ENCODE measurements at places on chromosomes 7 and 10.

DNA sequence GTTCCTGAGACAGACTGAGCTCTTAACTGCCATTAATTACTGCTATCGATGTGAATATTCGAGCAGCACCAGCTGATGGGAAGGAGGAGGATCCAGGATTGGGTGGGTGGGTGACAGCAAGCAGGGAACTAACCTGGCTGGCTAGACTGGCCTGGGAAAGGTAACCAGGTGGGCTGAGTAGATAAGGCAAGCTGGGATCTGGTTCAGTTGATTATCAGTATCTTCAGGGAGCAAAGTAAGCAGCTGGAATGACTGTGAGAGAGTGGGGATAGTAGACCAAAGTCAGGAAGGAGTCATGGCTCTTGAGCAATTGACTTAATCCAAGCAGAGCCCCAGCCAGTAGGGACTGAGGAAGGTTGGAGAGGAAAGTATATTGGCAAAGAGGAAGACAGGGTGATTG lies 46.9 kb upstream of the KMT2E start:
- DNase-seq = no peak

- DNase-seq = no peak
Observed at GRCh38 chr10:8229153-8229552, 174.7 kb downstream of the GATA3 start.

DNA sequence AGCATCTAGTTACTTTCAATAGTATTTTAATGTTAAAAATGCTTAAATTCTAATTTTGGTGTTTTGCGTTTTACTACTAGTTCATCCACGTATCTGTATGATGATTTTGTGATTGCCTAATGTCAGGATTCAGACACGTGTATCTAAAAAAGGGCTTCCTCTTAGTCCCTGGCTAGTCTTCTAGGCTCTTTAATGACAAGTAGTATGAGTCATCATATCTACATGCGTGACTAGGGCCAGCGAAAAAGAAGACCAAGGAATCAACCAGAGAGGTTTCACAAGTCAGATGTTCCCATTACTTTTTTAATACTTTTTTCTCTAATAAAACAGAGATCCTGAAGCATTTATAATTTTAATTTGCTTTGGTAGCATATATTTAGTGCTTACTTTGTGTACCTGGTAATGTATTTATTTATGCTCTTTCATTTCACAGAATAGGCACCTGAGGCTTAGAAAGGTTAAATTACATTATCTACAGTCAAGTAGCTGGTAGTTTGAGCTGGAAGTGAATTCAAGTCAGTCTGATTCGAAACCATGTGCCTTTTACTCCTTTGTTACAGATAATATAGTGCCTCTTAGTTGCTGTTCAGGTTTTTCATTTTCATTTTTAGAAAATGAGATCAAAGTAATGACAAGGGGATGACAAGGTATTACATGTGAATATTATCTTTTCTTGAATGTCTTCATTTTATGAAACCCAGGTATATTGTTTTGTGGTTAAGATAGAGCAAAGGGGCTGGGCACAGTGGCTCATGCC lies 140.3 kb downstream of the FOXP2 start:
- DNase-seq = no peak

- no peak for DNase-seq
Observed at GRCh38 chr10:117458571-117458970, 83.3 kb upstream of the PDZD8 start.

- no peak for DNase-seq
Observed at GRCh38 chr7:44244282-44244681, 43.5 kb downstream of the YKT6 start.

DNA sequence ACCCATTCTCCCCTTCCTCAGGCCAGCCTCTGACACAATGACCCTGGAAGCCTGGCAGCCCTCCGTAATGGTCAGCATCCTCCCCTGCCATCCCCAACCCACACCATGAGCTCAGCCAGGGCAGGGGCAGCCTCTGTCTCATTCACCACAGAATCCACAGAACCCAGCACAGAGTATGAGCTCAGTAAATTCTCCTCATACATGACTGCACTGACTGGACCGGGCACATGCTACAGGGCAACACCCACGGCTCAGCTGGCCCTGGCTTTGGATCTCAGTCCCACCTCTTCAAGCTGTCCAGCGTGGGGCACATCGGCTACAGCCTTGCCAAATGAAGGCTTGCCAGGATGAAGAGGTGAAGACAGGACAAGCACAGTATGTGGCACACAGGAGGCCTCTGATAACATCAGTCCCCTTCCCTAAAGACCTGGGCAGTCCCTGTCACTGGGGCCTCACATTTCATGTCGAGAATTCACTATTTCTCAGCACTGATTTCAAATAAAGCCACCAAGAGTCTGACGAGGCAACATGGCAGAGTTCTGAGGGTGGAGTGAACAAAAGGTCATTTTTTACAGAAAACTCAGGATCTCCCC lies 7.9 kb downstream of the GPRIN2 start:
- no peak for DNase-seq

DNA sequence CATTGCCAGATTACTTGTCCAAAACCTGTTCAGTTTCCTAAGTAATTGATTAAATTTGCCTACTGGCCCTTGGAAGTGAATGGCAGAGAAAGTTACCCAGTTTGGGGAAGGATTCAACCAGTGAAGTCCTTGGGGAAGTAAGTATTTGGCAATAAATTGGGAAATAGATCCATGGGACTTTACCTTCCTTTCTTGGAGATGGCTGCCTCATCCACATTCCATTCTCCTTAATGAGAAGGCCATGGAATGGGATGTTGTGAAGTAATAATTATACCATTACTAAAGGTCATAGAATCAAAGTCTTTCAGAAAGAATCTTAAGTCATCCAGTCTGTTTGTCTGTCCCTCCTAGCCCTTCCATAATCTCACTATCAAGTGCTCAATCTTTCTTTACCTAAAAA lies 4.5 kb upstream of the COPG2 start:
- no peak for DNase-seq

GRCh38 chr10:36681751-36682632 lies 443.4 kb upstream of the ANKRD30A start:
- no peak for DNase-seq

- no peak for DNase-seq
Observed at GRCh38 chr10:59325116-59325515, 37.2 kb downstream of the FAM13C start.

DNA sequence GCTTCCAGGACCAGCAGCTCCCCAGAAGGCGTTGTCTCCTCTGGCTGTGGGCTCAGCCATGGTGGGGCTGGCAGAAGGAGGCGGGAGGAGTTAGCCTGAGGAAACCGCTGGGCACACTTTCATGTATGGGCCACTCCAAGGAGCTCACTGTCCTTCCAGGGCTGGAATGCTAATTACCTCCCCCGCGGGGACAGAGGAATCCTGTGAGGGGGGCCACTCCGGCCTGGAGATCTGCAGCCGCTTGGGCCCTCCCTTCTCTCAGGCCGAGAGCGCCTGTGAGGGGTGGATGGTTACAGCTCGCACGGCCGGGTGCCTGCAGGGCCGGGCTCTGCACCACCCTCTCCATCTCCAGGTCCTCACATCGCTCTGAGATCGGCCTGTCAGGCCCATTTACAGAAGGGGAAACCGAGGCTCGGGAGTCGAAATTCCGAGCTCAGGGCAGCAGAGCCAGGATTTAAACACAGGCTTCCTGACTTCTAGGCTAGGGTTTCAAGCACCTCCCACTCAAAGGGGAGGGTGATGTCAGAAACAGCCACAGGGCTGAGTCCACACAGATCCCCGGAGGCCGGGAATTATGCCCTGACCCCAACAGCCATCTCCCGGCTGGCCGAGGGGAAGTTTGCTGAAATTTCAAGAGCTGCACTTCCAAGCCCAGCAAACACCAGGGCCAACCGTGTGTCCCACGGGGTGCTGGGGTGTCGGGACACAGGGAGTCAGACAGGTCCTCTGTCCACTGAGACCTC lies 59.1 kb downstream of the PDGFA start:
- no peak for DNase-seq

DNA sequence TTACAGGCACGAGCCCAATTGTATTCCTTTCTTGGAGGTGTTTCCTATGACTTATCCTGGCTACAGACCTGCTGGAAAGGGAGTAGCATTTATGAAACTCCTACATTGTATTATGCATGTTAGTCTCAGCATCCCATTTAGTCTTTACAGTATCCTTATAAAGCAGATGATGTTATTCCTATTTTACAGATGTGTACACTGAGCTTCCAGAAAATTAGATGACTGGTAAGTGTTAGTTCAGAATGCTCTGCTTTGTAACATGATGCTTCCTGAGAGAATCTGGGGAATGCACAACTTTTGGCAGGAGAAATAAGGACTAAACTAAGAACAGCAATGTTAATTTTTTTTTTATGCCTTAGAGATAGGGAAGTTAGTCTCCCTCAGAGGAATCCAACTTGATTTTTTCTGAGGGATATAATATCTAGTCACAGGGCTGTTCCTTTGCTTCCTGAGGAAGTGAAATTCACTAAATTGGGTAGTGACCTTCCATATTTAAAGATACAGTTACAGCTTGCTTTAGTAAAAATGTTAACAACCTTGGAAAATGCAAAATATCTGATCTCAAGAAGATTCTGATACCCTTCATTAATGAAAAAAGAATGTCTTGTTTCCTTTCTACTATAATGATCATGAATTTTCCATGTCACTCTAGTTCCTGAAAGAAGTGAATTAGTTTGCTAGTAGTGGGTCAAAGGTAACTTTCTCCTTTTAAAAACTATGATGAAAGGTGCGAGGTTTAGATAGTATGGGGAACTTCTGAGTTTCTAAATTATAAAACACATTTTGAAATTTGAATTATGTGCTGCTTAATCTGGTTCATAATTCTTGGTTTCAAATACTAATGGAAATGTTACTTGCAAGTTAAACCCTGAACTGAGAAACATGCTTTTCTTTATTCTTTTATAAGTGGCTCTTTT lies 194.0 kb upstream of the PRPS1L1 start:
- DNase-seq = no peak

- no peak for DNase-seq
Observed at GRCh38 chr10:1074748-1075308, 18.6 kb downstream of the WDR37 start.

GRCh38 chr7:35657125-35657524 lies 37.8 kb downstream of the HERPUD2 start:
- no peak for DNase-seq

DNA sequence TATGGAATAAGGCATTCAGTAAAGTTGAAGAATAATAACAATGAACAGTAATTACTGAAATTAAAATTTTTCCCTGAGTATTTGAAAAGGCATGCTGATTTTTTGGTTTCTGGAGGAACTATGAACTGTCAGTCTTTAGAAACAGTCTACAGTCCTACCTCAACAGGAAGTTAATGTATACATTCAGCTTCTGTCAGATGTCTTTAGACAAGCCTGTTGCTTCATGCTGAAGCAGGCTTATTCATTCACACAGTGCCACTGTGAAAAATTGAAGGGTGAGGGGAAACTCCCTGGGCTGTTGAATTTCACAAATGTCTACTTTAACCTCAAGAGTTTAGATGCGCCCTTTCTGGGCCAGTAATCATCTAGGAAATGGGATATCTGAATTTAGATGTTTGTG lies 3.5 kb downstream of the NRF1 start:
- no peak for DNase-seq

- DNase-seq = no peak
Observed at GRCh38 chr10:72353965-72354355, 759 bp downstream of the DNAJB12 start.

DNA sequence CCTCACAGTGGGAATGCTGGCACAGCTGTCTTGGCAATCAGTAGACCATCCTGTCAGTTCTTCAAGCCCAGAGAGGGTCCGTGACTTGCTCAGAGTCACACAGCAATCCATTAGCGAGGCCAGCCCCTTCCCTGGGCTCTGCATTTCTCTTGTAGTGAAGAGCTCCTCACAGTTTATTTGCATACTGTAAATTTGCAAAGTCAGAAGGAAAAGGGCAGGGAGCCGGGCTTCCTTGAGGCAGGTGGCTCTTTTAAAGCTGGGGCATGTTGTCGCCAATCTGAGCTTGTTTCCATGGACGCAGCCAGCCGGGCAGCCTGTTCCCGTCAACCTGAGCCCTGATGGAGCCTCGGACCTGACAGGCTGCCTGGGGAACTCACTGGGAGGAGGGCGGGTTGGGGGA lies 123.4 kb downstream of the CUX1 start:
- DNase-seq = no peak

GRCh38 chr10:33235951-33236350 lies 98.5 kb downstream of the NRP1 start:
- DNase-seq = no peak
